NCI-H510A treated with DMSO at 0.1 percent for 48 hours (cell line): ENCODE measurements at places on chromosomes 16 and 17.

DNA sequence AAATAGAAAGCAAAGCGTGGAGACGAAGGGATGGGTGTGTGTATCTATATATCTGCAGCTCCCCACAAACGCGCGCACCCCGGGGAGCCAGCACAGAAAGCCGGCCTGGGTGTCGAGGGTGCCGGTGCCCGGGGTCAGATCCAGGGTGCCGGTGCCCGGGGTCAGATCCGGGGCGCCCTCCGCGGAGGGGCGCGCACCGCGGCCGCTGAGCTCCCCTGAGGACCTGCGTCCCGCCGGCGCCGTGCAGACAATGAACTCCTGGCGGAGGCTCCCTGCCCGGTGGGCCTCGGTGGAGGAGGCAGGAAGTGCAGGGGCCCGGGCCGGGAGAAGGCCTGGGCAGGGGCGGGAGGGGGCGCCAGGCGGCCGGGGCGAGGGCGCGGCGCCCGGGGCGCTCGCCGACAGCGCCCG lies 1.1 kb downstream of the ZNF423 start:
- DNase-seq, result peak; percentile 46

DNA sequence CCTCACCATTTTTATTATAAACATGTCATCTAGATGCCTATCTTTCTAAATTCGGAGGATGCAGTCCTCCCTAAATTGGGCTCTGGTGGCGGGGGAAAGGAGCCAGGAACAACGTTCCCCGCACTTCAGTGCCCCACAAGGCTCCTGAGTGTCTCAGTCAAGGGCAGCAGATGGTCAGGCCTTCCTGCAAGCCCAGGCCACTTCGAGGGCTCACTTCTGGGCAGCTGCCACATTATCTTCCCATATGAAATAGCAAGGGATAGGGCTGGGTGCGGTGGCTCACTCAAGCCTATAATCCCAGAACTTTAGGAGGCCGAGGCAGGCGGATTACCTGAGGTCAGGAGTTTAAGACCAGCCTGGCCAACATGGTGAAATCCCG lies 32.3 kb downstream of the FBXO31 start:
- DNase-seq, result no peak

DNA sequence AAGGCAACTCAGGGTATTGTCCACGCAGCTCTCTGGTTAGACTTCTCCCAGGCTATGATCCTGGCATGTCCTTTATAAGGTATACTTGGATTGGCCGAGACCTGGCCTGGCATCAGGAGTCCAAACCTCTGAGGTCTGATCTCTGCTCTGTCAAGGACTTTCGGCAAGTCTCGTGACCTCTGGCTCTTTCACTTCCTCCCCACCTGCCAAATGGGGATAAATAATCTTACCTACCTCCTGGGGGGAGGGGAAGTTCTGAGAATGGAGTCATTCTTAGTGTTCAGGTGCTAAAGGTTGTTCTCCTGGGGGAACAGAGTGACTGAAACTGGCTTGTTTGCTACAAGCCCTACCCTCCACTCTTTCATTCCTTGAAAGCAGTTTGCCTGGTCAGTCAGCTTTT lies 7.6 kb downstream of the ATXN1L start:
- DNase-seq, result no peak

DNA sequence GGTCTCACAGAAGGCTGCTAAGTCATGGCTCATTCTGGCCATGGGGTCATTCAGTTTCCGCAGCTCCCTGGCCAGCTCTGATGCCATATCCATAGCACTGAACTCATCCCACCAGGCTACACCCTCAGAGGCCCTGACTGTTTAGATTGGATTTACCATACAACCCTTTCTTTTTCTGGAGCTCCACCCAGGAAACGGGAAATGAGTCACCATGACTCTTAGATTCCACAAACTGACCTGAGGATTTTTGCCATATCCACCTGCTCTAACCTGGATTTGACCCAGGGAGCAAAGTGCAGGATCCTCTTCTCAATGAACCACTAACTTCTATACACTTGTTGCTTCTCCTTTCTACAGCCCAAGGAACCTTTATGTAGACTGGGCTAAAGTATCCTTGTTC lies 20.3 kb upstream of the CALB2 start:
- no peak for DNase-seq

GRCh38 chr17:6985266-6985665 lies 10.6 kb upstream of the ALOX12 start:
- DNase-seq, result no peak

- DNase-seq, result no peak
Observed at GRCh38 chr17:29074488-29074887, 31.5 kb downstream of the PIPOX start.

GRCh38 chr16:79181419-79181818 lies 419.1 kb downstream of the MAF start:
- no peak for DNase-seq

- DNase-seq, result no peak
Observed at GRCh38 chr16:31114468-31114867, 3.0 kb upstream of the KAT8 start.

DNA sequence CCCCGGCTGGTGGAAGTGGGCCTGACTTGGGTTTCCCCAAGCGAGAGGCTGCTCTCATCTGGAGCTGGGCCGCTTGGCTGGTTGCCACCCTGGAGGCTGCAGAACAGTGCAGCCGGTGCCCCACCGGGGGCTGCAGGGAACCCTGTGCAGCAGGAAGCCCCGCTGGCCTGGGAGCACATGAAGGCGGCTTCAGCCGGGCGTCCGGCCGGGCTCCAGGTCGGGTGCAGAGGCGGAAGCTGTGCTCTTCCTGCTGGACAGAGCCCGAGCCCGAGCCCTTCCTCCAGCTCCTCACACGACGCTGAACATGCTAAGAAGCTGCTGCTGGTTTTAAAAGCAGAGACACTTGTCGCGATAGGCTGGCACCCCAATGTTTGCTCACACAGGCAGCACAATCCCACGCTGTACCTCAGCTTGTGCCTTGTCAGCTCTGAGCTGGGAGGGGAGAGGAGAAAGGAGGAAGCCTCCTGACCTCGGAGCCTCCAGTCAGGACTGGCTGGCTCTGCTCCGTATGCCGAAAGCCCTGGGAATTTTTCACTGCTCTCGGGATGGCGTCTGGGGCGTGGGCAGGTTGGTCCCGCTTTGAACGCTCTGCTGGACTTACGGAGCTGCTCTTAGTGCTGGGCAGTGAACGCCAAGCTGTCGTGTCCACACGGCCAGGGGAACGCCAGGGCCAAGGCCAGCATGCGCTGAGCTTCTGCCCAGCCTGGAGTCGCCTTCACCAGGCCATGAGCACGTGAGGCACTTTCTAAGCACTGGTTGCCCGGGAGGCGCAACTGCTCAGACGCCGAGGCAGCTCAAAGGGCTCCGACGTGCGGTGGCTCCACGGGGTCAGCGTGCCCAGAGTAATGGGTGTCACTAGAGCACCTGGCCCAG lies 8.8 kb downstream of the CDK5R1 start:
- DNase-seq, result no peak

DNA sequence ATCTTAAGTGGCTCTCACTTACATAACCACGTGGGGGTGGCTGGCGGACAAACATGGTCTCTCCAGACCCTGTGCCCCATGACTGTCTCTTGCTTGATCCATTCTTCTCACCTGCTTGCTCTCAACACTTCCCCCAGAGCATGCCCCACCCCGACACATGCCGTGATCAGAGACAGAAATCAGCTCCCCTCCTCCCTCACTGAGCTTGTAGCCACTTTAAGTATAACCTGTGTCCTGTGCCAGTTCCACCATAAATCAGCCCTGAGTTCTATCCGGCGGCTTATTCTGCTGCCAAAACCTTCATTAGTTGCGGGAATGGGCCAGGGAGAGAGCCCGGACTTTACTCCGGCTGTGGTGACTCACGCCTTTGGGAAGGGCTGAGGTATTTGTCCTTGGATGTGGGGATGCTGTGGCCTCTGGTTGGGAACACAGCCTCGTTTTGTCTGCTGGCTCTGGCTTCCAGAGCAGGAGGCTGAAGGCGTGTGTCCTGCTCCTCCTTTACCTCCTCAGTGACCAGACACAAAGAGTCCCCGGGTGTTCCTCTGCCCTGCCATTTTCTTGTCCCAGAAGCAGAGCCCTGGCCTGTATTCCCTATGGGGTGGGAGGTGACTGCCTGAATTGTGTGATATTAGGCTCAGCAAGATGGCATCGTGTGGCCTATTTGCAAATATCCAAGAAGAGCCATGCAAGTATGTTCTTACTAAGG lies 21.1 kb downstream of the ANKRD40 start:
- DNase-seq, result peak; percentile 50

DNA sequence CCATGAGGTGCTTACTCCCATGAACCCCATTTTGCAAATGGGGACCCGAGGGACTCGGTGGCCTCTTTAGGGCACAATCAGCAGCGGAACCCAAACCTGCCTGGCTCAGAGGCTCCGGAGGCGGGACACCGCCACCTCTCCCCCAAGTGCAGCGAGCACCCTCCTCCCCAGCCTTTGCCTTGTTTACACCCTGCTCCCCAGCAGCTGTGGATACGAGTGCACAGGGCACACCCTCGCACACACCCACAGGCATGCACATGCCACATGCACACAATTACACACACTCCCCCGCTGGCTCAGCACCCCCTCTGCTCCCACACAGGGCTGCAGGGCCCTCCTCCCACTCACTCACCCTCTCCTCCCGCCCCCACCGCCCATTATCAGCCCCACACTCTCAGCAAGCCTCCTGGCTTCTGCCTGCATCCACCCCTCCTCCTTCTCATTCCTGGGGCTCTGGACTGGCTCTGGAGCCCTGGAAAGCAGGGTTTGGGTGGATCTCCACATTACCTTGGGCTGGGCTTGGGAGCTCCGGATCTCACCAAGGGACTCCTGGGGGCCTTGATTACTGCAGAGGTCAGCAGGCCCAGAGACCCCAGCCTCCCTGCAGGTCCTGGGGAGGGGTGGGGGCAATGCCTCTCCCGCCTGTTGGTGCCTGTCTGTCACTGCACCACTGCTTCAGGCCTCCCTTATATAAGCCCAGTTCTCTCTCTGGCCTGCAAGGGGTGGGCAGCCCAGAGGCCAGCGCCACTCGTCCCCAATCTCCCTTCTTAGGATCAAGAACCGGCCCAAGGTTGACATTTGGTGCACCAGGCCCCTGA lies 6.4 kb downstream of the PDK2 start:
- DNase-seq, result peak; percentile 15

GRCh38 chr16:87202346-87202745 lies 114.8 kb downstream of the C16orf95 start:
- DNase-seq, result no peak

DNA sequence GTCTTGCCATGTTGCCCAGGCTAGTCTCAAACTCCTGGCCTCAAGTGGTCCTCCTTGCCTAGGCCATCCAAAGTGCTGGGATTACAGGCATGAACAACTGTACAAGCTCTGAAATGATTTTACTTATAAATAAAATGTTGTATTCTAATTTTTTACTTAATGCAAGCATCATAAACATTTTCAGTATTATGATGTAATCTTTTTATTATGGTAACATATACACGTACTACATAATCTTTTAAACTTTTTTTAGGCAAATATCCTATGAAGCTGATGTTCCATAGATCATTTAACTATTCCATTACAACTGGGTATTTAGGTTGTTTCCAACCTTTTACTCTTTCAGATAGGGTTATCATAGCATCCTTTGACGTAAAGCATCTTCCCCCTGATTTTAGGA lies 33.8 kb upstream of the USP43 start:
- no peak for DNase-seq

GRCh38 chr16:67460168-67460567 lies 20.8 kb downstream of the ATP6V0D1 start:
- DNase-seq, result no peak

DNA sequence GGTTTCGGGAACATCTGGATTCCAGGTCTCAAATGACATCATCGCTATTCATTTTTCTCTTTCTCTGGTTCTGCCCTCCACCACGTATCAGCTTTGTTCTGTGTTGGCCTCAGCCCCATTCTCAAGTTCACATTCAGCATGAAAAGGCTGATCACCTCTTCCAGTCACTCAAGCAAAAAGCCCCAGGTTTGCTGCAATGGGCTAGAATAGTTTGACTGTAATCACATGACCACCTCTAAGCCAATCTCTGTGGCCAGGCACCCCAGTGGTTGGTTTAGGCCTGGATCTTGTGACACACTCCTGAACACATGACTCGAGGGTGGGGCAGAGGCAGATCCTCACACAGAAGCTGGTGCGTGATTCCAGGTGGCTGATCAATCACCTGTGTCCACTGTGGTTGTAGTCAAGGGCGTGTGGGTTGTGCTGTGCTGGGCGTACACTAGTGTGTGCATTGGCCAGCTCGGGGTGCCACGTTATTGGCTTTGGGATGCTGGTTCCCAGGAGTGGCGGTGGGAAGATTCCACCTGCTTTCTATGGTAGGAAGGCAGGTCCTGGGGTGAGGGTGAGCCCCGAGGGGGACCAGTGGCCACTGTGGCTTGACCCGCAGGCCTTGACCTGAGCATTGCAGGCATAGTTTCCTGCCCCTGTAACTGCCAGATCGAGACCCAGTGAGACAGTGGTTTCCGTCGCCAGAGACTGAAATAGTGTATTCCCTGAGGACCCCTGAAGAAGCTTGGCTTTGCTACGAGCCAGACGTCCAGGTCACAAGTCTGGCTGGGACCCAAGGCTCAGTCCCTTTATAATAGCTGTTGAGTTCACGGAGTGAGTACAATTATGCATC lies 12.0 kb downstream of the EEF2K start:
- no peak for DNase-seq

- no peak for DNase-seq
Observed at GRCh38 chr17:38996660-38997337, 29.6 kb upstream of the FBXO47 start.

DNA sequence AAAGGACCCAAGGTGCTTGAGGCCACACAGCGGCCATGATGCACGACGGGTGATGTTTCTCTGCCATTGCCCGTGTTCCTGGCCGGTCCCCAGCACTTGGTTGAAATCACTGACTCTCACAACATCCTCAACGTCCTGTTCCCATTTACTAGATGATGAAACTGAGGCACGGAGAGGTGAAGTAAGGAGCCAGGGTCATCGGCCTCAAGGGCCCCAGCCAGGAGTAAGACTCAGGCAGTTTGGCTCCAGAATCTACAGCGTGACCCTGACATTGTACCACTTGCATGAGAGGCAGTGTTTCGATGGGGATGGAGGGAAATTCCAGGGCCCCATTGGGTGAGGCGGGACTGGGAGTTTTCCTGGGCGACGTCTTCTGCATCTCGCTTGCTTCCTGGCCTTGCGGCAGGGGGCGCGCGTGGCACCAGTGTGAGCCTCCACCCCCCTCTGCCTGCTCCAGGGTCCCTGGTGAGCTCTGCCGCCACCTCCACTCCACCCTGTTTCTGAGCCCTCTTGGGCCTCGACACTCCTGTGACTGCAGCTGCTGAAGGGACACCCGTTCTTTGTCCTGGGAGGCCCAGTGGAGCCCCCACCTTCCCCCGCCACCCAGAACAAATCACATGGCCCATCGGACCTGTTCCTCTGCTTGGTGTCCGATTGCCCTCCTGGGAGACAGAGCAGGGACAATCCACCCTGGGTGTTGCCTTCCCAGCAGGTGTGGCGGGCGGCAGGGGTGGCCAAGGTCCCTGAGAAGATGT lies 133.0 kb upstream of the GSE1 start:
- peak; percentile 51 for DNase-seq

DNA sequence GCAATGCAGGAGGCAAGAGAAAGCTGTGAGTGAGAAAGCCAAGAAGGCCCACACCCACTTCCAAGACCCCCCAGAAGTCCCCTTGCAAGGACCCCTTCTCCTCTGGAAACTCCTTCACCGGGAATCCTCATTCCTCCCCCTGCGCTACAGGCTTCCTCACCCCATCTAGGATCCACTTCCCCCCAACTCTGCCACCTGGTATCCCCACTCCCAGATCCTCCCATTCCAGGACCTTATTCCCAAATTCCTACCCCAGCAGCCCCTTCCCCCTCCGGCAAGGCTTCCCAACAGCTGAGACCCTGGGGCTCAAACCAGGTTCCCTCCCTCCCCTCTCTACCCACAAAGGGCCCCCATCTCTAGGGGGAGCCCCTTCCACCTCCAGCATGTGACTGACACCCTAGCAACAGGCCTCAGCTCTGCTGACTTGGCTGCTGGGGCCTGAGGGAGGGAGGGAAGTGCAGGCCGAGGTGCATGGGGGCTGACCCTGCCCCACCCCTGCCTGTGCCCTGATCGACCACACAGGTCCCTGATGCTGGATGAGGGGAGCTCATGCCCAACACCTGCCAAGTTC lies 2.1 kb downstream of the HSF4 start:
- no peak for DNase-seq
